ENCODE measurements at places on chromosomes 12 and 14.

GRCh38 chr12:114030451-114030850, 64.3 kb upstream of the RBM19 start:
- DNase-seq, result no peak

DNA sequence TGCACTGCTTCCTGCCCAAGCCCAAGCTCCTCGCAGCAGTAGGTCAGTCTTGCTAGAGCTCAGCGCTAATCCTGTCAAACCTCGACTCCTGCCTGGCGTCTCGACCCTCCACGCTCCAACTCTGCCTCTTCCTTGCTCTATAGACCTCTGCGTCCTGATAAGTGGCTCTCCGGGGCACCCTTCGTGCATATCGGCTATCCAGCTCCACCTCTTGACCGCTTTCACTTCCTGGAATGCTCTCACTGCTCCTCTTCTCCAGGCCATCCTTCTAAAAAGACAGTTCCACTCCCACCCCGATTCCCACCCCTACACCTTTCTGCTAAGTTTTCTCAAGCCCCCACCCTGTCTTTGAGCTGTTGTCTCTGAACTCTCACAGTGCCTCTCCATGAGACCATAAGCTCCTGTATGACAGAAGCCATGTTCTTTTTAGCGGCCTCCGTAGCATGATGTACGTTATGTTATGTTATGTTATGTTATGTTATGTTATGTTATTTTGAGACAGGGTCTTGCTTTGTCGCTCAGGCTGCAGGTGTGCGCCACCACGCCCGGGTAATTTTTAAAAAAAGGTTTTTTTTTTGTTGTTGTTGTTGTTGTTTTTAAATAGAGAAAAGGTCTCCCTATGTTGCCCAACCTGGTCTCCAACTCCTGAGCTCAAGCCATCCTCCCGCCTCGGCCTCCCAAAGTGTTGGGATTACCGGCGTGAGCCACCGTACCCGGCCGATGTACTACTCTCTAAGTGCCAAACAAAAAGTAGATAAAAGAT, 601 bp downstream of the COX14 start:
- DNase-seq, result no peak

DNA sequence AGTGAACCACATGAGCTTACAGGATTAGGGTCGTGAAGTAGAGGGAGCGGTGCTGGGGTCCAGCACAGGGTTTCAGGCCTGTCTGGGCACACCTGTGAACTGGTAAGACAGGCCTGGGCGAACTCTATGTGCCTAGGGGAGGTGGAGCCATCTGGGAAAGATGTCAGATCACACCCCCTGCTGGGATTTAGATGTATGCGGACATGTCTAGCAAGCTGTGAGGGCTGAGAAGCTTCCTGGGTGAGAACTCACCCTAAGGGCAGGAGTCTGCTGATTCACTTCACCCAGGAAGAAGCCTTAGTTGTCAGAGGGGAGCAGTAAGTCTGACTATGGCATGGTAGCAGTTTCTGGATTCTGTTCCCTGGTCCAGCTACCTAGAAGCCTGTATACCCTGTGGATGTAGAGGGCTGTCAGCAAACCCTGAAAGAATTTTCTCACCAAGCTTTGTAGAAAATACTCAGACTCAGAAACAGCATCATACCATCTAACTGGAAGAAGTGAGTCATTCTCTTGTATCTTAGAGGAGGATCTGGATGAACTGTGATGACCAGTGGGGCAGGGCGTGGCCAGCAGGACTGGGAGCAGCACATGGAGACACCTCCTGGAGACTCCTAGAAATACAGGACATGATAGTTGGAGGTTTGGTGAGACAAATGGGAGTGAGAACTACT, 11.2 kb upstream of the PYGL start:
- DNase-seq, result peak; percentile 65

- peak; percentile 91 for DNase-seq
Observed at GRCh38 chr12:4271717-4272423, 1.7 kb upstream of the CCND2 start.

DNA sequence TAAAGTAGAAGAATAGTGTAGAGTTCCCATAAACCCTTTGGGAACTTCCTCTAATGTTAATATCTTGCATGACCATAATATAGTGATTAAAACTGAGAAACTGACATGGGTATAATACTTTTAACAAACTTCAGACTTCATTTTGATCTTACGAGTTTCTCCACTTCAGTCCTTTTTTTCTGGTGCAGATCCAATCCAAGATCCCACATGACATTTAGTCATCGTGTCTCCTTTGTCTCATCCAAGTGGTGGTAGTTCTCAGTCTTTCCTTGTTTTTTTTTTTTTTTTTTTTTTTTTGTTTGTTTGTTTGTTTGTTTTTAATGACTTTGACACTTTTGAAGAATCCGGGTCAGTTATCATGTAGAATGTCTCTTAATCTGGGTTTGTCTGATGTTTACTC, 179.2 kb downstream of the CACNA1C start:
- no peak for DNase-seq

DNA sequence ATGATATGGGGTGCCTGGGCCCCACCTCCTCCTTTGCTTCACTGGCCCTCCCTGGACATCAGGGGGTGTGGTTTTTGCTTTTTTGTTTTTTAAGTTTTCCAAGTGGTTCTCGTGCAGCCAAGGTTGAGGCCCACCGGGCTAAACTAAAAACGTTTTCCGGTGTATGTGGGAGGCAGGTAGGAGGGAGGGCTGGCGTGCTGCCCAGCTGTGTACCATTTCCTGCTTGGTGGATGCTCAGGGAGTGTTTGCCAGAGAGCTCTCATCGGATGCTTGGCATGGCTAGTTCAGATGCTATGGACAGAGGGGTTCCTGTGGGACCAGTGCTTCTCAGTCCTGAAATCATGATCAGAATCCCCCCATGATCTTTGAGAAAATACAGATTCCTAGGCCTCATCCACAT, 246.4 kb downstream of the CACNA1C start:
- no peak for DNase-seq

- DNase-seq, result no peak
Observed at GRCh38 chr12:93376436-93377251, 1.1 kb upstream of the NUDT4 start.

GRCh38 chr12:3158851-3159465, 81.8 kb downstream of the TSPAN9 start:
- no peak for DNase-seq

DNA sequence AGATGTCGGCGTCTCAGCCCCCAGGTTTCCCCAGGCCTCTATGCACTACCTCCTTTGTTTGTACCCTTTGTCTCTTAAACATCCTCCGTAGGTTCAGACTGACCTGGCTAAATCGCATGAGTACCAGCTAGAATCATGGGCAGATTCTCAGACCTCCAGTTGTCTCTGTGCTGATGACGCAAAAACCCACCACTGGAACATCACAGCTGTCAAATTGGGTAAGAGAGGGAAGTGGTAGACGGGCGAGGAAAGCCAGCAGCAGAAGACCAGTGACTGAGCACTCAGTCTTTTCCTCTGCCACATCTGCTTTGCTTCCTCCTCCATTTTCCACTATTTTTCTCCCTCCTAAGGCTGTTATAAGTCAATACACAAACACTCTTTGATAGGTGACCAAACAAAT, 29.7 kb downstream of the A2ML1 start:
- no peak for DNase-seq

GRCh38 chr14:30876692-30877091, 2.3 kb downstream of the COCH start:
- no peak for DNase-seq

- no peak for DNase-seq
Observed at GRCh38 chr14:25042362-25043299, 7.3 kb downstream of the STXBP6 start.

DNA sequence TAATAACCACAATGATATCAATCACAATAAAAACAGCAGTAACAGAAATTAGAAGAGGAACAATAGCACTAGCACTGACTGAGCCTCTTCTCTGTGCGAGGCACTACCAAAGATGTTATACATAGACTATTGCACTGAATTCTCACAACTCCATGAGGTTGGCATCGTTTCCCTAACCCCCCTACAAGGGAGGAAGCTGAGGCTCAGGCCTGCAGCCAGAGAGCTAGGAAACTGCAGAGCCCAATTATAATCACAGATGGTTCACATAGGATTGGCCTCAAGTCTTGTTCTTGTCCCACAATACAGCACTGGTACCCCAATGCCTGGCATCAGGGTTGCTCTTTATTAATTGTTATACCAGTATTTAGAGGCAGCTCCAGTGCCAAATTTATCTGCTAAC, 278.0 kb downstream of the CEP128 start:
- DNase-seq, result no peak

GRCh38 chr12:65817866-65818265, 6.4 kb upstream of the HMGA2 start:
- DNase-seq, result no peak

GRCh38 chr14:50714450-50715073, 46.5 kb upstream of the SAV1 start:
- DNase-seq, result no peak

DNA sequence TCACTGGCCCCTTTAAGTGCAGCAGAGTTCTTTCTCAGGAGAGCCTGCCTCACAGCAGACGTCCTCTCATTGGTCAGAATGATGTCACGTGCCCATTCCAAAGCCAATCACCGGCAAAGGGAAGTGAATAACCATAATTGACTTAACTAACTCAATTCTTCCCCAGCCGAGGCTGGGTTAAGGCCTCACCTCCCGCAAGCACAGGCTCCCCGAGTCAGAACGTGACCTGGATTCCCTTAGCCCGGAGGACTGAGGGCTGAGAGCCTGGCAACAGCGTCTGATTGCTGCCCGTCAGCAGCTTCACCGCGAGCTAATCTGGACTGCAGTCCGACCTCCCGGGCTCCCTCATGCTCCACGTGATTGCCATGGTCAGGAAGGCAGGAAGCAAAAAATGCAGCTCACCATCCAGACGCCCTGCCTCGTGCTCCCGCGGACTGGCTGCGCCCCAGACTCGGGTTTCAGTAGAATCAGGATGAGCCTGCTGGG, 92.1 kb upstream of the FZD10 start:
- DNase-seq, result no peak

DNA sequence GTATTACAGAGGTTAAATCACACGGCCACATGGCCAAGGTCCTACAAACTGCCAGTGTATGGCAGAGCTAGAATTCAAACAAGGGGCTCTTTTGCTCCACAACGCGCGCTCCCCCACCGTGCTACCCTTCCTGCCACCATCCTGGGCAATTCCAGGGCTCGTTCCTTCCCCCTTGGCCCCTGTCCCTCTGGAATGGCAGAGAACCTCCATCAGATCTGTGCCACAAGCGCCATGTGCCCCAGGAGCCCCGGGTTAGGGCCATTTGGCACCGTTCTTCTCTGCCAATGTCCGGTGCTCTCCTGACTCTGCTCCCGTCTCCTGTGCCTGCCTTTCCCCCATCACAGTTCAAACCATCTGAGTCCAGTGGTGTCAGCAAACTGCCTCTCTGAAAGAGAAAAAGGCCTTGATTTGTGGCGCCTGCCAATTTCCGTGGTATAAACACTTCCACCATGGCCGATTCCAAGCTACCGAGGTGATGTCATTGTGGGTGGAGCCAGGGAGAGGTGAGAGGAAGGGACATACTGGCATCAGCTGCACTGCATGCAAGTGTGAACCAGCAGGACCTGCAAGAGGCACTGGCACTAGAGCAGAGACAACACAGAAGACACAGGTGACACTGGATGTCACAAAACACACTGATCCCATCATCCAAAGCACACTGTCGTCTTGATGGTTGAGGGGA, 163.1 kb downstream of the CALM1 start:
- no peak for DNase-seq

GRCh38 chr12:94173660-94174265, 25.4 kb downstream of the PLXNC1 start:
- DNase-seq, result no peak

GRCh38 chr14:105053421-105053820, 11.8 kb downstream of the GPR132 start:
- no peak for DNase-seq

DNA sequence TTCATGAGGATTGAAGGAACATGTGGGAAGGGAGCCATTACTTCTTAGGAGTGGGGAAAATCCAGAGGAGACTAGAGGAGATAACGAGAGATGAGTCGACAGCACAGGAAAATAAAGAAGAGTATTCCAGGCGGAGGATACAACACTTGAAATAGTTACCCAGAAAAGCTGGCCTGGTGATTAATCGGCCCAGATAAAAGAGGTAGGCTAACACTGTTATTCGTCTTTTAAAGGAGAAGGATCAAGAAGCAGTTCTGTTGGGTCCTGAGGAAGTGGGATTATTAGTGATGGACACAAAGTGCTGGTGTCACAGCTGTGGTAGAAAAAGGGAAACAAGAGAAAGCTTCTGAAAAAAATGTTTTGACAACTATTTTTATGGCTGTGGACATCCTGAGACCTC, 425.3 kb downstream of the ZFP36L1 start:
- no peak for DNase-seq

- no peak for DNase-seq
Observed at GRCh38 chr12:123115409-123116121, 35.3 kb downstream of the PITPNM2 start.

DNA sequence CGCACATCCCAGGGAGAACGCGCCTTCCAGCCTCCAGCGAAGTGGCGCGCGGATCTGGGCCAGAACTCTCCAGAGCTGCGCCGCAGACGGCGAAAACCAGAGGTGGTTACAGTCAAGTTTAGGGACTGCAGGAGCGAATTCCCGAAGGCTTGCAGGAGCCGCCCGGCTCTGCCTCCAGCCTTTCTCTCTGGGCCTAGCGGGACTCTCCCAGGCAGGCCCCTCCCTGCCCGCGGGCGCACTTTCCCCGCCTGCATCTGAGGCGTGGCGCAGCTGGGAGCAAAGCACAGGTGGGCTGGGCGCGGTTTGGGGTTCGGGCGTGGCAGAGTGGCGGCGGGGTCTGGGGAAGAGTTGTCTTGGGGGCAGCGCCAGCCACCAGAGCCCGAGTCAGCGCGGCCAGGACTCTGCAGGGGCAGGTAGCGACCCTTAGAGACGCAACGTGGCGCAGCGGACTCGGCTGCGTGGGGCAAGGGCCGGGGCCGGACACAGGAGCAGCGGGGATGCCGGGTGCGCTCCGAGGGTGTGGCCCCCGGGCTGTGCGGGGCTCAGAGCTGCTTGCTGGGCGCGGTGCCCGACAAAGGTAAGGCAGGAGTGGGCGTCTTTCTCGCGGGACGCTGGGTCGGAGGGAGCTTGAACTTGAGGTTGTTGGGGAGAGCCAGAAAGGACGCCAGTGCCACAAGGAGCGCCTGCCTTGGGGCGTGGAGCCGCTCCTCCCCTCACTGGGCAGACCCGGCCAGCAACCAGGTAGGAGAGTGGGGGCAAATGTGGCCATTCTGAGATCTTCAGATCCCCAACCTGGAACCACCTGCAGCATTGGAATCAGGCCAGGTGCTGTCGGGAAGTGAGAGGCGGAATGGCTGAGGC, 1126.0 kb downstream of the AACS start:
- no peak for DNase-seq

DNA sequence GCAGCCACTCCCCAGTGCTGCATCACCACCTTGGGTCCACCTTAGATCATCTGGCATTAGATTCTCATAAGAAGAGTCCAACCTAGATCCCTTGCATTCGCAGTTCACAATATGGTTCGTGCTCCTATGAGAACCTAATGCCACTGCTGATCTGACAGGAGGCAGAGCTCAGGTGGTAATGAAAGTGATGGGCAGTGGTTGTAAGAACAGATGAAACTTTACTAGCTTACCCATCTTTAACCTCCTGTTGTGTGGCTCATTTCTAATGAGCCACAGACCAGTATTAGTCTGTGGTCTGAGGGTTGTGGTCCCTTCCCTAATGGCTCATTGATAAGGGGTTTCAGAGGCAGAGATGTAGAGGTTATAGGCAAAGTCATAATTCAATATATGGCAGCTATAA, 615.9 kb upstream of the MIS18BP1 start:
- no peak for DNase-seq

GRCh38 chr14:68800390-68800789, 7.5 kb upstream of the ZFP36L1 start:
- DNase-seq, result no peak

- DNase-seq, result peak; percentile 63
Observed at GRCh38 chr12:69284131-69284530, 44.8 kb downstream of the CPSF6 start.

GRCh38 chr14:53306911-53307310, 153.8 kb upstream of the DDHD1 start:
- no peak for DNase-seq
